ENCODE measurements at places on chromosomes 2 and 18.
A peak's percentile ranks its signal among the peaks of the same experiment; 100 is the strongest.

DNA sequence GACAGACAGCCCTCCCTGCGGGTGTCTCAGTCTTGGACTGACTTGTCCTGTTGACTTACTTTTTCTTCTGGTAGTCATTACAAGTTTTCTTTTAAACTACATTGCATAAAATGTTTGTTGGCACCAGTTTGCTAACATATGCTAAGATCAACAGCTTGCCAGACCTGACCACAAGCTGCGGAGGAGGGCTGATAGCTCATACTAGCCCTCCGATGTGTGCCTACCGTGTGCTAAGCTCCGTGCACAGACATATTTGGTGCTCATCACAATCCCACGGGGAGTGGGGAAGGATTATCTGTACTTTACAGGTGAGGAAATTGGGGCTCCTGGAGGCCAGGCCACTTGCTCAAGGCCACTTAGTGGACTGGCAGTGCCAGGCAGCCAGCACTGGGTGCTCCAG is 72.8 kb upstream of the YPEL5 start:
- no peak for DNase-seq

DNA sequence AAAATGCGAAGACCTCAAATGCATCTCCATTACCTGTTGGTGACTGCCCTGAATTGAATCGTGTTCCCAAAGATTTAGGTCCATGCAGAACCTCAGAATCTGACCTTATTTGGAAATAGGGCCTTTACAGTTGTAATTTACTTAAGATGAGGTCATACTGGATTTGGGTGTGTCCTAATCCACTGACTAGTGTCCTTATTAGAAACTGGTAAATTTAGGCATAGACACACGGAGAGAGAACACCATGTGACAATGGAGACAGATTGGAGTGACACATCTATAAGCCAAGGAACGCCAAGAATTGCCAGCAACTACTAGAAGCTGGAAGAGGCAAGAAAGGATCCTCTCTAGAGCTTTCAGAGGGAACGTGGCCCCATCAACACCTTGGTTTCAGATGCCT is 203.1 kb downstream of the SMAD2 start:
- DNase-seq = no peak

DNA sequence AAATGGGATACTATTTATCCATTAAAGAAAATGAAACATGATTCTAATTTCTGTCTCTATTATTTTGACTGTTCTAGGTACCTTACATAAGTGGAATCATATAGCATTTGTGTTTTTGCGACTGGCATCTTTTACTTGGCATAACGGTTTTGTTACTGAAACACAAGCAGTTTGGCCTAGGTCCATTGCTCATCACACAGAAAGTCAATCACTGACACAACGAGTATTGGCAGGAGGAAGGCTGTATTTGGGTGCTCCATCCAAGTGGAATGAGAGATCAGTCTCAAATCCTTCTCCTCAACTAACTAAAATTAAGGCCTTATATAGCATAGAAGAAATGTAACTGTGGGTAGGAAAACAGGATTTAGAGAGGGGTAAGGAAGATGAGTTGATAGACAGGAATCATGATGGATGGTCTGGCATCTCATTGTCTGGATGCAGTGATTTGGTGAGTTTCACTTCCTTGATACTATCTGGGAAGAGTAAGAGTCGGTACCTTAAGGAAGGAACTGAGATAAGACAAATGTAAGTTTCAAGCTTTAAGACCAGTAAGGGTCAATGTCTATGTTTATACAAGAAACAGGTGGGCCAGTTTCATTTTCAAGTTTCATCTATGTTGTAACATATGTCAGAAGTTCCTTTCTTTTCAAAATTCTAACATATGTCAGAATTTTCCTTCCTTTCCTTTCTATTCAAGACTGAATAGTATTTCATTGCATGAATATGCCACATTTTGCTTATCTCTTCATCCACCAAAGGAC is 276.9 kb upstream of the RAB6C start:
- no peak for DNase-seq

- no peak for DNase-seq
Measured at GRCh38 chr2:3242747-3243369, 134.8 kb downstream of the EIPR1 start.

DNA sequence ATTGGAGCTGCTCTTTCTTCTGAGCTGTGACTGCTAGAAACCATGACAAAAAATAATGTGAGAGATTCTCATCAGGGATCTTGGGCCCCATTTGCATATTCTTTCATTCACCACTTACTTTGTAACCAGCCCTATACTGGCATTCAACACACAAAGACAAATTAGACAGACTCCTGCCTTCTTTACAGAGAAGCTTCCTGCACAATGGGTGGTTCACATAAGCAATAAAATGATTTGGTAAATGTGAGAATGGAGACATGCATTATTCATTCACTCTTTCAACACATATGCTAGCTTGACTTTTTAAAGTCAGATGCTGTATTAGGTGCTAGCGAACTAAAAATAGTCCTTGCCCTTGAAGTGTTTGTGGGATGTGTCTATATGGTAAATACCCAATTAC is 174.4 kb downstream of the NCKAP5 start:
- no peak for DNase-seq

DNA sequence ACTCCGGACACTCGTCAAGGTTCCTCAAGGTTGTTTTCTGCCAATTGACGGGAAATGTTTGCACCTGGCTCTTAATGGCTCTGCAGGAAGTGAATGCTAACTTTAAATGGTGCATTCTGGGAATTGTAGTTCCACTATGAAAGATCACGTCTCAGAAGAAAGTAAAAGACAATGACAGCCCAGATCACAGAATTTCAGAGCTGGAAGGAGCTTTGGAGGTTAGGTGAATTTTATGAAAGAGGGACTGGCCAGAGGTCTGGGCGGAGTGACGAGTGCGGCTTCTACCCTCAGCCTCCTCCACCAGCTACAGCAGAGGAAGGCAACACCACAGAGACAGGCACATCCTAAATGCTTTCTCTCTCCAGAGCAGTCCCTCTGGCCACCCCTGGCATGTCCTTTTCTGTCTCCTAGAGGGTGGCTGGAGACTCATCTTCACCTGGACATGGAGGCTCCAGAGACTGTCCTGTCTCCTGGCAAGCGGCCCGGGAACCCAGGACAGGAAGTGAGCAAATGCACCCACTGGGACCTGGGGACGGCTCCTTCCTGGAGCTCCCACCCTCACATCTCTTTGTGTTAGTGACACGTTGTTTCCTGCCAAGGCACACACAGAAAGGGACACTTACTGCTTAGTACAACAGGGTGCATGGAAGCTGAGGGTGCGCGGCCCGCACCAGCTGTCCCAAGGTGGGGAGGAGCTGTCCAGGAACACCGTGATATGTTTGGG is 19.4 kb downstream of the THAP4 start:
- DNase-seq = no peak

DNA sequence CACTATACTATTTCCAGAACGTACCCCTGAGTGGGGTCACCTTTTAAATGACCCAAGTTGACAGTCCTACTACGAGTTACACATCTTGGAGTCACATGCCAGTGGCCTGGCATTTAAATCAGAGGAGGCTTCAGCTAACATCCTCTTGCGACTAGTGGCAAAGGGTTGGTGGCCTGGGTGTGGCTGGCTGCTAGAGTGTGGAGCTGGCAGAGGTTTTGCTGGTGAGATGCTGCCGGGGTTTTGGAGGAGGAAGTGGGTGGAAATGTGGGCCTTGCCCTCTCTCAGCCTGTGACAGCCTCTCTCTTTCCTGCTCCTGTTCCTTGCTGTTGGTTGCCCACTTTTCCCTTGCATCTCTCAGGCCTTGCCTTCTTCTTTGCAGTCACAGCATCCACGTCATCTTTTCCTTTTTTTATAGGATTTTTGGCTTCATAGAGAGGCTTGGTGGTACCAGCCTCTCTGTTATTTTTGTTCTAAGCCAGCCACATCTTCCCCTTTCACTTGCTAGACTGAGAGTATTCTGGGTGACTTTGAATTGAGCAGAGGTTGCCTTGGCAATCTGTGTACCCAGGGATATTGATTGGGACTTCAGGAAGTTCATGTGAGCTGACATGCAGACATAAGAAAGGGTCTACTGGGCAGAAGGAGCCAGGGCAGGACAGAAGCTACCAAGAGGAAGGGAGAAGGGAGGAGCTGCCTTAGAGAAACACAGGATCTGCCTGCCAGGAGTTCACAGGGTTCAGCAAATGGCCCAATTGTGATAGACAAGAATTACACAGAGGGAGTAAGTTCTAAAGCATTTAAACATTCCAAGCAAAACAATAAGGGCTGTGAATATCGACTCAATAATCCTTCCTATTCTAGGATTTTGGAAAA is 55.4 kb downstream of the CDC42EP3 start:
- no peak for DNase-seq

DNA sequence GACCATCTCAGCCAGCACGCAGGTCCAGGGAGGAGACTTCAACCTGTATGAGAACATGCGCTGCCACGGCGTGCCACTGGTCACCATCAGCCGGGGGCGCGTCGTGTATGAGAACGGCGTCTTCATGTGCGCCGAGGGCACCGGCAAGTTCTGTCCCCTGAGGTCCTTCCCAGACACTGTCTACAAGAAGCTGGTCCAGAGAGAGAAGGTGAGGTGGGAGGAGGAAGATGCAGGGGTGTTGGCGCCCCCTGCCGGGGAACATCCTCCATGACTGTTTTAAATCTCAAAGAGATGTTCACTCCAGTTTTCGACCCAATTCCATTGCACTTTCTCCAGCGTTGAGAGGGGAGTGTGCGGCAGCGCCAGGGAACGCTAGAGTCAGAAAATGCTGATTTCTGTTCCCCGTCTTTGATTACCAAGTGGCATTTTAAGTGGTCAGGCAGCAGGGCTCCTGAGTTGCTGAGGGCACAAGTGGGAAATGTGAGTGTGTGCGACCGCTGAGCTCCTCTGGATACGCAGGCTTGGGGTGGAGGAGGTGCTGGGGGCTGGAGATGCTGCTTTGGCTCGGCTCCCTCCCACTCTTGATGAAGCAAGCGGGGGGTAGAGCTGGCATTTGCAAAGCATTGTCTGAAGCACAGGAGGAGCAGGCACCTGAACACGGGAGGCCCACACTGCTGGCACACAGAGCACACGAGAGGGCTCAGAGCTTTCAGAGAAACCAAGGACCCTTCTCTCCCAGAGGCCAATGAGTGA is 27.7 kb upstream of the MAPRE3 start:
- peak; percentile 39 for DNase-seq

- DNase-seq = no peak
Measured at GRCh38 chr2:10526281-10527000, 78.3 kb upstream of the ODC1 start.

DNA sequence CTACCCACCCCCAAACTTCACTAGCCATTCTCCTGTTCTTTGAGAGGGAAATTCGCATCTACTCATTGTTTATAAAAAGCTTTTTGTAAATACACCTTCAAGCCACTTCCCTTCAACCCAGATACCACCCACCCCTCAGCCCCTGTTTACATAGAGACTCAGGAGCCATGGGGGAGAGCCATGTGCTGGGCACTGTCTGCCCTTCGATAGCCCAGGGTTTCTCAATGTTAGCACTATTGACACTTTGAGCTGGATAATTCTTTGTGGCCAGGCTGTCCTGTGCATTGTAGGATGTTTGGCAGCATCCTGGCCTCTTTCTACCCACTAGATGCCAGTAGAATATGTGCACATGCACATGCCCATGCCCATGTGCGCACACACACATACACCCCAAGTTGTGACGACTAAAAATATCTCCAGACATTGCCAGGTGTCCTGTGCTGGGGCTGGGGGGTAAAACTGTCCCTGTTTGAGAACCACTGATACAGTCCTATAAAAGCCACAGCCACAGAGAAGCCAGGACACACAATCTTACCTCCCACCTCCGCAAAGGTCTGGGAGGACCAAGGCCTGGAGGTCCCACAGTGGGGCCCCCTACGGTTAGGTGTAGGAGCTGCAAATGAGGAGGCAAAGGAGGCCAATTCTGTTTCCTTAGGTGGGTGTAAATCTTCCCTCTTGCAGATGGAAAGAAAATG is 44.5 kb upstream of the ASPRV1 start:
- DNase-seq = no peak

GRCh38 chr2:10346929-10347561 is 44.3 kb downstream of the HPCAL1 start:
- no peak for DNase-seq

GRCh38 chr2:181683518-181684453 is 3.5 kb upstream of the NEUROD1 start:
- no peak for DNase-seq

DNA sequence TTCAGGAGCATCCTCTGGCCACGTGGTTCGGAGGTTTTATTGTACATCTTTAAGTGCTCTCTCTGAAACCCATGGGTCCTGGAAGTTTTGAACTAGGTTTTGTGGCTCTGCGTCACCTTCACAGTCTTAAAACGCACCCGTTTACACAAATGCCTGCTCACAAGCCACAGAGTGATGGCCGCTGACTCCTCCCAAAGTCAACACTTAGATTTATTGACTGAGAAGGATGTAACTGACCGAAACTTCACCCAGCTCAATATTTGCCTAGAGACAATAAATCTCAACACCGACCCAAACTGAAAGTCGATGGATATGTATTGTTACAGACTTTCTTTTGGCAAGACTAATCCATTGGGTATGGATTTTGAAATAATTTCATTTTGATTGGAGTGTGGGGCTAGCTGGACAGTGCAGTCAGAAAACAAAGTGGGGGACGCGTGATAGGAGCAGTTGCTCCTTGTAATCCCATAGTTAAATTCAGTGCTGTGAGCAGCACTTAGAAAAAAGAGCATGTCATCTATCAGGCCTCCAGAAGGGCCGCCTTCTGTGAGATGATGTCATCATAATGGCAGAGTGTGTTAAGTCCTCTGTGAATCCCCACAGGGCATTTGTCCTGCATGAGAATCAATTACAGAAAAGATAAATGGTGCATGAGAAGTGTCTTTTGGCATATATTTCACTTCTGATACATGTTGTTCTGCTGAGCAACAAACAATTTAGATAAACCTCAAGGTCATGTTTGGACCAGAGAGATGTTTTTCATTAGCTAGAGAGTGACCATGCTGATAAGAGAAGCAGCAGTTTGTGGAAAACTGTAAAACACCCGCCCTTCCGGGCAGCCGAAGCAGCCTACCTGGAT is 183.7 kb downstream of the INO80D start:
- DNase-seq = no peak

DNA sequence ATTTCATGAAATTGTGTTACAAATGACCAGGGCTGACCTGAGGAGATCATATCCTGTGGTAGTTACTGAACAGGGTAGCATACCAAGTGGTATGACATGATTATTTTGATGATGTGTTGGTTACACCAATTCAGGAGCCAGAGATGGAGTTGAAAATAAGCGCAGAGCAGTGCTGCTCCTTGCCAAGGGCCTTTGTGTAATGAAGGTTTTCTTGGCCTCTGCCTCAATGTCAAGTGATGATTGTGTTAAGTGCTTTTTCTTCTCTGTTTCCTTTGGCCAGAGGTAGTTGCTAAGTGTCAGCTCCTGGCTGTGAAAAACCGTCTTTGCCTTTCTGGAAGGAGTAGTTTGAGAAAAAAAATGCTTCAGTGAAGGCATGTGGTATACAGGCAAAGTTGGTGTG is 131.2 kb downstream of the CERS6 start:
- DNase-seq = no peak

DNA sequence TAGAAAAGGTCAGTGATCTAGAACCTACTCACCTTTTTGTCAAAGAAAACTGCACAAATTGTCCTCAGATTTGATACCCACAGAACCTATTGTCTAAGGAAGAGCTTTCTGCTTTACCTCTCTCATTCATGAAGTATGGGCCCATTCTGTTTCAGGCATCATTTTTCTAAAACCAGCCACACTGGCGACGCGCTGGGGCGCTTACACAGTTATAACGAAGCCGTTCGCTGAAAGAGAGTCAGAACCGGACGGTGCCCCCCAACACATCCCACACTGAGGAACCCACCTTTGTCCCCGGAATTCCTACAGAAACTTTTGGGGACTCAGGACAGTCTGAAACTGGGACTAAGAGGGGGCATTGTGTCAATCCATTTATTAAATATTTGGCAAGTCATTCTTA is 206.3 kb upstream of the HAAO start:
- no peak for DNase-seq
